ENCODE measurements at places on chromosomes 6 and 20.
A peak's percentile ranks its signal among the peaks of the same experiment; 100 is the strongest.

DNA sequence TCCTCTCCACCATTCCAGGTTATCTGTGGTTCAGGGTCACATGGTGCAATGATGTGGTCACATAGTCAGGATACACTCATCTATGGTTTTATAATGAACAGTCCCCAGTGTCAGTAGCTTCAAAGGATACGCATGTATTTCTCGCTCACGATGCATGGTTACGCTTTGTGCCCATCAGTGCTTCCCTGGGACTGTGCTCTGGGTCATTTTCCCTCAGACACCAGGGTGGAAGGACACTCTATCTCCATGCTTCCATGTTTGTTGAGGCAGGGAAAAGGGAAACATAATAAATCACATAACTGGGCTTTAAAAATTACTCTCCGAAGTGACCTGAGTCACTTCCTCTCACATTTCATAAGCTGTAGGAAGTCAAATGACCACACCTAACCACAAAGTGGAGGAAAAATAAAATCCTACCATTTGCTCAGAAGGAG, 394.8 kb upstream of the NOX3 start:
- no peak for DNase-seq

DNA sequence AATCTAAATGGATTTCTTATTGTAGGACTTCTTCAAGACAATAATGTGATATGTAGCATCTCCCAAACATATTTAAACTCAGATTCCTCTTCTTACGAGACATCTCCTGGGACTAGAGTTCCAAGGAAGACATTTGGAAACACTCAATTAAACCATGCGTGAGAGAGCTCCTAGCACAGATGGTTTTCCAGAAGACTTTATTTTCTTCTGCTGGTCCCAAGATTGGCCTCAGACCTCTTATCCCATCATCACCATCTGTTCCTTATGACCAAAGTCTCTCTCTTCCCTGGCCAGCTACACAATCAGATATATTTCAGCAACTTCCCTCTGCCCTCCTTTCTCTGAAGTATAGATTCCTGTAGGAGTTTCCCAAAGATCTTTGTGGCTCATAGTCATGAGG, 93.2 kb upstream of the JARID2 start:
- DNase-seq = no peak

DNA sequence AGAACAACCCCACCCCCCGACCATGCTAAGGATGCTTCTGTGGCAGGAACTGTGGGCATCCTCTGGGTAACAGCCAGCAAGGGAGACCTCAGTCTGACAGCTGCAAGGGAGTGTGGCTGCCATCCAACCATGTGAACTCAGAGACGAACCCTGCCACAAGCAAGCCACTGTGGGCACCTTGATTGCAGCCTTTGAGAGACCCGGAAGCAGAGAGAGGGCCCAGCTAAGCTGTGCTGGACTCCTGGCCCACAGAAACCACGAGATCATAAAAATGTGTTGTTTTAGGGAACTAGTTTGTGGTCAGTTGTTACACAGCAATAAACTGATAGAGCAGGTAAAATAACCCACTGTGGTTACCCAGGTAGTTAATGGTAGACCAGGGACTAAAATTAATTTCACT, 414.6 kb downstream of the CDH26 start:
- DNase-seq = no peak

- no peak for DNase-seq
These were observed at the start of gene C6orf15 for GRCh38 chr6:31112478-31112877. C6orf15 (minus strand) TSS chr6:31112575; CDS start chr6:31112555, 20 bp downstream.

GRCh38 chr6:121000381-121000780, 333.9 kb downstream of the TBC1D32 start:
- DNase-seq = no peak

GRCh38 chr20:12555369-12555768, 453.4 kb upstream of the SPTLC3 start:
- no peak for DNase-seq

DNA sequence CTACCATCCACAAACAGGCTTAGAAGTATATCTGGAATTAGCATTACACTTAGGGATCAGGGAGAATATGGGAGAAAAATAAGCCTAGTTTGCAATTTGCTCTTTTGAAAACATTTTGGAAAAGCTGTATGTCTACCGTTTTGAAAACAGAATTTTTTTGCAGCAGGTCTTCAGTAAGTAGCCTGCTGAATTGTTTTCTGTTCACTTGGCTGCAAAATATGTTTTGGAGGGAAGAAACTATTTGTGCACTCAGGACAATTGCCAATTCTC, 39.6 kb downstream of the ILRUN start:
- no peak for DNase-seq

- DNase-seq = no peak
These were observed 308.4 kb downstream of the NRN1 start for GRCh38 chr6:5698318-5698717.

GRCh38 chr20:51422514-51423289, 119.8 kb downstream of the NFATC2 start:
- DNase-seq = no peak

- DNase-seq = no peak
These were observed 12.2 kb upstream of the C6orf118 start for GRCh38 chr6:165321555-165322145.

GRCh38 chr6:34912715-34913464, 23.8 kb downstream of the ANKS1A start:
- DNase-seq = peak; percentile 15

DNA sequence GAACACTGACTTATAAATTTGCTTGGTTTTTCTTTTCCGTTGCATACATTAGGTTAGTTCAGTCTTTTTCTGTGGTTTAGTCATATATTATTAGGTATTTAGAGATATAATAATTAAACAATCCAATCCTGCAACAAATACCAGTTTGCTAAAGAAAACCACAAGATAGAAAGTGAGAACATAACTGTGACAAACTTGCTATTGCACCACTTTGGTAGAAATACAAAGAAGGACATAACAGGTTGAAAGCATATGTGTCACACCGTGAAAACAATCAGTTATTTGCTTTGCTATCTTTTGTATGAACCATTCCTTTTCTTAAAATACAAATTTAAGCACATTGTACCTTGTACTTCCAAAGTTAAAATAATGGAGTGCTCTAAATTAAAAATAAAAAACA, 42.0 kb upstream of the KCNQ5 start:
- no peak for DNase-seq

- DNase-seq = no peak
These were observed 9.1 kb upstream of the MANBAL start for GRCh38 chr20:37280403-37280802.

DNA sequence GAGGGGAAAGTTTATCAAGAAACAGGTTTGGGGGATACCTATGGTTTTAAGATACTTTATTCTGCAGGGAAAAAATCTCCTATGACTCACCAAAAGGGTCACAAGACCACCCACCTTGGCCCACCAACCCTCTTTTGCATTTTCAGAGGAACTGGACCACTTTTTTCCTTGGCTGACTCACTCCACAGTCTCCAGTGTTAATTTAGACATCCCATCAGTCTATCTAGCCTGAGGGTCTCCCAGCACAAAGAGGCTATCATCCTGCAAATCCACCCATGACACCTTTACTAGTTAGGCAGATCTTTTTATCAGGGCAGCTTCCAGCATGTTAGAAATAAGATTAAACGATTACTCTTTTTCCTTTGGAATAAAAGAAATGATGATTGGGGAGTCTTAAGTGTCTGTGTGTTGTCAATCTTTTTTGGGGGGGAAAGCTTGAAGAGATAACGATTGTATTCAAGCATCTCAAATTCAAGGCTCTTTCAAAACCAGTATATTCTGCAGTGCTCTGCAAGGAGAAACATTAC, 138.1 kb upstream of the RIN2 start:
- no peak for DNase-seq

GRCh38 chr20:36855241-36855657, 20.7 kb upstream of the TLDC2 start:
- no peak for DNase-seq

GRCh38 chr6:89008001-89008814, 44.8 kb upstream of the RNGTT start:
- no peak for DNase-seq

GRCh38 chr20:48171626-48172356, 386.5 kb upstream of the SULF2 start:
- DNase-seq = no peak

DNA sequence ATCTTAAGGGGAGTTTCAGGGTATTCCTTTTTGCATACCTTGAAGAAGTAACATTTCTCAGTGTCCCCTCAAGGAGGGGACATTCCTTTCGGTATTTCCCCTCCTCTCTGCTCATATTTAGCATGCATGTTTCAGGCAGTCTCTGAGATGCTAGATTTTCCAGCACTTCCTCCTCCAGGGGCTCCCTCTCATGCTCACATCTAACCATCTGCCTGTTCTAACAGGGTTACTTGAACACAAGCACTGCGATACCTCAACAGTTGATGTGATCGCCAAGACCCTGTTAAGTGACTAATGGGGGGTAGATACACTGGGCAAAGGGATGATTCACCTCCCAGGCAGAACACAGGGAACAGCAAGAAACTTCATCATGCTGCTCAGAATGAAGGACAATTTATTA, 12.9 kb upstream of the MCM3 start:
- no peak for DNase-seq

DNA sequence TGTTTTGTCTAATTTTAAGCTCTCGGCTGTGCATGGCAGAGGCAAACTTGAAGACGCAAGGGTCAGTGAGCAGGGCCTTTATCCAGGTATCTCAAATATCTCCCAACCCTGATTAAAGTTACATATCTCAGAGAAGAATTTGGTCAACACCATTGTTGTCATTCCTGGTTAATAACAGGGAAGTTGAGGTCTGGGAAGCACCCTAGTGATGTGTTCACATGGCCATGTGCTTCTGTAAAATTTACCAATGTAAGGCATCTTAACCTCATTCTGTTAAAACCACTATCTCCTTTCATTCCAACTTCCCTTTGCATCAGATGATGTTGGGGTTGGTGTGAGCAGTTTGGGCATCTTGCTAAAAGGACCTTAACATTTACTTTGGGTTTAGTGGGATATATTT, 4.0 kb upstream of the FAM110A start:
- no peak for DNase-seq

- DNase-seq = peak; percentile 60
These were observed 192.0 kb downstream of the PREX1 start for GRCh38 chr20:48635791-48636267.

DNA sequence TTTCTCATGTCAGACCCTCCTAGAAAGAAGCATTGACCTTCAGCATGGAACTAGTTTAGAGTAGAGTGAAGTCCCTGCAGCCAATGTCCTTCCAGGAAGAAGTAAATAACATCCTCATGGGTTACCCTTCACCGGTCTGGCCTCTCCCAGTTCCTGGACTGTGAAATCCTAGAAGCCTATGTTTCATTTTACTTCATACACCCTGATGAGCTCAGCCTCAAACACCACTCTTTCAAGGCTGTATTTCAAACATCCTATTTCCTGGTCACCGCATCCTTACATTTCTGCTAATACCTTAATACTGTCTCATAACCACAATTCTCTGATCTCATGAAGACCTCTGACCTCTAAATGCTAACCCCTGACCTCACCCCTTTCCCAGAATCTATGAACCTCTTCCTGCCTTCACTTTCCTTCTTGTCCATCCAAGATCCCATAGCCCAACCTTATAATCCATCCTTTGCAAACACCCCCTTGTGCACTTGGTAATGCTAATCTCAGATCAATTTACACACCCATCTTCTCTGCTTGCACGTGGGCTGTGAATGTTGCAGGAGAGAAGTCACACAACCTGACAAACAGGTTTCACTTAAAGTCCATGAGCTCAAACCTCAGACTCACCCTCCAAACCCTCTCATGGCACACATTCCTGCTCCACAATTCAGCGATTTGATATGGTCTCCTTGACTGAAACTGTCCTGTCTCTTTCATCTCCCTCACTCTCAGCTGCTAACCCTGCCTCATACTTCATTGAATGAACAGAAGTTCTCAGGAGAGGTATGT, 30.2 kb downstream of the SLC2A10 start:
- no peak for DNase-seq

- peak; percentile 24 for DNase-seq
These were observed 76.7 kb downstream of the PREX1 start for GRCh38 chr20:48750941-48751635.

GRCh38 chr6:157763904-157764177, 59.2 kb upstream of the SNX9 start:
- no peak for DNase-seq

Data from activated naive CD4-positive, alpha-beta T cell treated with anti-CD3 and anti-CD28 coated beads, Interleukin-2, amount 50 U/mL, for 16 hours (primary cell).